ENCODE measurements at places on chromosomes 11 and 22. TPM values are rescaled to one million over a fixed set of nuclear protein-coding genes. Genes with fewer than 3 reads are reported as not detected.
A peak's percentile ranks its signal among the peaks of the same experiment; 100 is the strongest.

The CD3G gene
- total RNA-seq, result not detected

The MLC1 gene
- total RNA-seq, result 0.37 TPM

The KCNK4 gene
- total RNA-seq, result not detected

The RFPL3 gene
- total RNA-seq, result not detected

The APOC3 gene
- not detected for total RNA-seq

The PRG3 gene
- total RNA-seq, result not detected

The CARD18 gene
- total RNA-seq, result not detected

The DUSP8 gene
- 0.70 TPM for total RNA-seq

The SCN3B gene
- total RNA-seq, result 0.31 TPM

The ZNF214 gene
- total RNA-seq, result 0.11 TPM

GRCh38 chr22:32882774-32883530, 81.4 kb downstream of the TIMP3 start:
- DNase-seq, result peak; percentile 48

- no peak for DNase-seq
Measured at GRCh38 chr22:40001800-40002577, 7.2 kb downstream of the FAM83F start.

DNA sequence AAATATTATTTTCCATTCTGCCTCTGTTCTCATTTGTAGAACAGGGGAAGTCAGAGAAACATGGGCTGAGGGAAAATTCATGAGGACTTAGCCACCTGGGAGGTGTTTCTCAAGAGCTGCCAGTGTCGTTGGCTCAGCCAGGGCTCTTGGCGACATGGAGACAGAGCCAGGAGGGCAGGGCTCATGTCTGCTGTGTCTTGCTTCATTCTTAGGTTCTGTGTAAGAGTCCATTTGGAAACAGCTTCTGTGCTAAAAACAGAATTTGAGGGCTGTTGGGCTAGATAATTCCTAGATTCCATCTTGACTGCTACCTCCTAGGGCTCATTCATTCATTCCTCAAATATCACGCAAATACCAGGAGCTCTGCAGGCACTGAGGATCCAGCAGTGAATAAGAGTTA, 15.1 kb upstream of the MRGPRX2 start:
- DNase-seq, result no peak

DNA sequence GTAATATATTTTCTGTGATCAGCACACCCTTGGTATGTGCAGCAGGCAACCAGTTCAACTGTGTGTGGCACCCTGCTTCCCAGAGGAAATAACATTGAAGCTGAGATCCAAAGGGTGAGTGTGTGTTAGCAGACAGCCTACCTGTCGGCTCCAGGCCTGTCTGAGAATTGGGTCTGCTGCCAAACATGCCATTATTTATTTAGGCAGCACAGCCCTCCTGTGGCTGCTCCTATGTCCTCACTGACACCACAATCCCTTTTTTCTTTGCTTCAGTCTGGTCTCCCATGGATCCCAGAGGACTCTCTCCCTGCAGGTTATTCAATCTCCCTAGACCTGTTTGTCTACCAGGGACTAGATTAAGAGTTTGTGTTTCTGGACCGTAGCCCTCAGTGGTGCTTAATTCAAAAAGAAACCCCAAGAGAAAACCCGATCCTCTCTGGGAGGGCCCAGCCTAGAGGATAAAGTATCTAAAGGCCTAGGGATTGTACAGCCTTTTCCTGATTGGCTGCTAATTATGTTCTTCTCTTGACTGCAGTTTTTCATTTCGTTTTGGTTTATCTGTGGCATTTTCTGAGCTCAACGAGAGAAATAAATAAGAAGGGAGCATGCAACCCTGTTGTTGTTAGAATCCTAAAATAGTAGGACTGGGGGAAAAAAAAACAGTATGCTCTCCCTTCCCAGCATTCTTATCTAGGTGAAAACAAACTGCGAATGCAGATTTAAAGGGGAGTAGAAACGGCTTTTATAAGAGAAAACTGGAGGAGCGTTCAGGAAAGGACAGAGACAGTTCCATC, 24.1 kb downstream of the KCNE3 start:
- DNase-seq, result peak; percentile 61

DNA sequence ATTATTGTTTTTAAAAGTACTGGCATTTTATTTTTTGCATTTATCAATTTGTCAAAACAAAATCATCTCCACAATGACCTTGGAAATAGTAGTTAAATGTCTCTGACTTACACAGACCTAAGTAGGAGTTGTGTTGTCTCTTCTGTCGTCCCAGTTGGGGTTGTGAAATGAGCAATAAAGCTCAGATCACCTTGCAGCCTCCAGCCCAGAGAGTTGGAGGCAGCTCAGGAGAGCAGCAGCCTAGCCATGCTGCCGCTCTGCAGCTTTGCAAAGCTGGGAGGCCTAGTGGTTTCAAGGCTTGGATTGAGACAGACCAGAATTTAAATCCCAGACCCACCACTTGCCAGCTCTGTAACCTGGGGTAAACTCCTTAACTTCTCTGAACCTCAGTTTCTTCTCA, 65.2 kb upstream of the CRYBB3 start:
- no peak for DNase-seq

- no peak for DNase-seq
Measured at GRCh38 chr11:6855971-6856541, 6.8 kb upstream of the OR10A2 start.

DNA sequence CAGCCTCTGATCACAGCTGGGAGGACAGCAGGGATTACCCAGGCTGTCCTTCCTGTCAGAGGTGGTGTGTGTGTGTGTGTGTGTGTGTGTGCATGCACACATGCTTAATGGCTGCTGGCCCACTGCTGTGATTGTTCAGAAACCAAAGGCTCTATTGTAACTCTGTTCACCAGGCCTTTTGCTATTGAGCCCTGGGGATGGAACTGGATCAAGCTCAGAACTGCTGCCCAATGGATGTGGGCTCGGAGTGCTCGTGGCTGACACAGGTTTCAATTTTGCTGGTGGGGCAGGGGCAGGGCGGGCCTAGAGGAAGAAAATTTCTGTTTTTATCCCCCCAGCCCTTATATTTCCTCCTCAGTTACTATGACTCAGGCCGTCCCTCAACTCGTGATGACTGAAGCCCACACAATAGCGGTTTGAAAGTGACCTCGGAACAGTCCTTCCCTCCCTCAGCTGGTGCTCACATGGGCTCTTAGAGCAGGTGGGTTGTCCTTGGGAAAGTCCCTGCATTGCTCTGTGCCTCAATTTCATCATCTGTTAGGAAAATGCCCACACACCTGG, 359.3 kb downstream of the TENM4 start:
- DNase-seq, result no peak

GRCh38 chr11:17651681-17652080, 67.7 kb upstream of the MYOD1 start:
- no peak for DNase-seq

- no peak for DNase-seq
Measured at GRCh38 chr22:45612451-45612901, 59.2 kb upstream of the ATXN10 start.

DNA sequence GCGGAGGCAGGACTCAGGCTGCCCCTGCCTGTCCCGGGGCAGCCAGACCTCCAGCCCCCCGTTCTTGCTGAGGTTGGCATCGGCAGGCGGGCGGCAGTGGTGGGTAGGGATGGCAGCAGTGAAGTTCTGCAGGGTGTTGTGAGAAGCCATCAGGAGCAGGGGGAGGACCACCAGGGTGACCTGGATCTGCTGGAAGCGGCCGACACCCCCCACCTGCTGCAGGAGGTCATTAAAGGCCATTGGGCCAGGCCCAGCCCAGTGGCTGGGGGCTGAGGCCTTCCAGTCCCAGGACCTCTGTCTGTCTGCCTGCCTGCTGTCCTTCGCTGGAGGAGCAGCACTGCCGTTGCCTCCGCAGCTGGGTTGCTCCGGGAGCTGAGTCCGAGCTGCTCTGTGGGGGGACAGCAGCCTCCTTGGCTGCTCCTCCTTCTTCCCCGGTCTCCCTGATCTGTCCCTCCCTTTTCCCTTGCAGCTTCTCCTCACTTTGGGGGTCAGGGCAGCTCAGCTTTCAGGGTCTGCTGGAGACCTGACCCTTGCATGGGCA, at the start of gene SLC22A6:
TSS of gene SLC22A6 (minus strand) at position 517 of the 541 bp plus-strand sequence. CDS start at position 240, 277 bp downstream.
- DNase-seq, result no peak

GRCh38 chr11:33893711-33894397, 2.0 kb upstream of the LMO2 start:
- no peak for DNase-seq

GRCh38 chr11:8705146-8705545, 22.6 kb downstream of the RPL27A start:
- DNase-seq, result no peak

DNA sequence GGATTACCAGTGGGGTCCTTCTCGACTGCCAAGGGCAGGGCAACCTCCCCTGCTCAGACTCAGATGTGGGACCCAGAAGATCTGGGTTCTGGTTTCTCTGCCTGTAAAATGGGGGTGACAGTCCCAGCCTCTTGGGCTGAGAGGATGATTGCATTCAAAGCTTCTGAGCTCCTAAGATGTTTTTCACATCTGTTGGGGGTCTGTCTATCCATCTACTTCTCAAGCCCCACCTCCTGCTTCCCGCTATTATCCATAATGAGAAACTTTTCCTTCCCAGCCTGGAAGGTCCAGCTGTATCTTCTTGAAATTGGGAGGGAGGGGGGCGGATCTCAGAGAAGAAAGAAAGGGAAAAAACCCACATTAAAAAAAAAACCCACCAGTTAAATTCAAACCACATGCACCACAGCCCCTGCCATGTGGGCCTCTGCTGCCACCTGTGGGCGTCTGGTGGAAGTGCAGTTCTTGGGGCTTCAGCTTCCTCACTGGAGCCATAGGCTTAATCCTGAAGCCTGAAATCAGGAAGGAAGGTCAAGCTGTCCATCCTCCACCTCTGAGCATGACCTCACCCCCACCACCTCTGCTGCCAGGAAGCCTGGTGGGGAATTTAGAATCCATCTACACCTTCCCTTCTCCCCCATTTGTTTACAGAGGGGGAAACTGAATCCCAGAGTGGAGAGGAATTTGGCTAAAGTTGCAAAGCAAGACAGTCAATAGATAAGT, 27.3 kb downstream of the ARHGEF17 start:
- peak; percentile 94 for DNase-seq
